Sigmoid colon (tissue), 7 donors: ENCODE measurements at places on chromosomes 7 and 10. TPM values are rescaled to one million over a fixed set of nuclear protein-coding genes. Genes with fewer than 3 reads are reported as not detected.

The ZNHIT1 gene
- total RNA-seq: 64.8 TPM

The HTR7 gene
- total RNA-seq: 0.83 TPM

The NME8 gene
- total RNA-seq: not detected

The MBL2 gene
- not detected for total RNA-seq

The CARD11 gene
- total RNA-seq: 0.14 TPM

The PCGF5 gene
- total RNA-seq: 49.6 TPM

The UCN3 gene
- not detected for total RNA-seq

The SUN3 gene
- not detected for total RNA-seq

The TRIM73 gene
- total RNA-seq: 1.6 TPM

The UCMA gene
- total RNA-seq: not detected

The EPO gene
- total RNA-seq: not detected

The TRIM24 gene
- 13.2 TPM for total RNA-seq

The ZNF467 gene
- 7.1 TPM for total RNA-seq

The ERVW-1 gene
- total RNA-seq: not detected

The C10orf105 gene
- 0.55 TPM for total RNA-seq

The AGFG2 gene
- total RNA-seq: 32.7 TPM

The KLLN gene
- 0.33 TPM for total RNA-seq

The SH2D4B gene
- total RNA-seq: 0.33 TPM

The UNCX gene
- not detected for total RNA-seq

The SPDYE2 gene
- total RNA-seq: not detected

The SPDYE1 gene
- not detected for total RNA-seq

The GNG11 gene
- 14.1 TPM for total RNA-seq

The TRIM74 gene
- total RNA-seq: not detected

The SEMA4G gene
- 0.49 TPM for total RNA-seq

The PON1 gene
- not detected for total RNA-seq

The PAPOLB gene
- total RNA-seq: not detected

The NACAD gene
- 3.2 TPM for total RNA-seq

The SLC39A12 gene
- total RNA-seq: not detected

The MKX gene
- total RNA-seq: 13.9 TPM

The LDB3 gene
- total RNA-seq: 42.1 TPM

The PAX4 gene
- total RNA-seq: not detected

The MCMBP gene
- total RNA-seq: 64.9 TPM

The VPS50 gene
- 21.7 TPM for total RNA-seq

The LRRC61 gene
- total RNA-seq: 11.2 TPM

The TAS2R38 gene
- not detected for total RNA-seq

The IGF2BP3 gene
- under 0.01 TPM for total RNA-seq

The SEMA3C gene
- 213 TPM for total RNA-seq

The ACSM6 gene
- total RNA-seq: not detected

The TCF7L2 gene
- 26.3 TPM for total RNA-seq

The ARHGEF5 gene
- total RNA-seq: 4.9 TPM

The TAS2R4 gene
- total RNA-seq: 1.1 TPM

The ITIH2 gene
- not detected for total RNA-seq

The PPP1R17 gene
- total RNA-seq: not detected

The NEUROG3 gene
- total RNA-seq: not detected

The ESYT2 gene
- 127 TPM for total RNA-seq

The BTBD16 gene
- total RNA-seq: 0.54 TPM

The TCAF2 gene
- 2.9 TPM for total RNA-seq

The ZC3HAV1L gene
- total RNA-seq: 11.8 TPM

The FAM131B gene
- total RNA-seq: 6.7 TPM

The PPA1 gene
- 99.5 TPM for total RNA-seq

The HABP2 gene
- not detected for total RNA-seq

The CYCS gene
- total RNA-seq: 33.2 TPM

The SORBS1 gene
- total RNA-seq: 1,038 TPM

The PPP1R3C gene
- 34.9 TPM for total RNA-seq
